Progenitor cell of endocrine pancreas (in vitro differentiated cells): ENCODE measurements at places on chromosomes 4 and X.

- DNase-seq: no peak
Observed at GRCh38 chr4:166816890-166817289, 417.4 kb downstream of the SPOCK3 start.

GRCh38 chr4:74444891-74445642 lies at the start of gene AREG:
Gene AREG, plus strand, starts transcription at chr4:74445136. Its CDS starts 210 bp downstream, at chr4:74445346.
- peak; percentile 37 for DNase-seq

DNA sequence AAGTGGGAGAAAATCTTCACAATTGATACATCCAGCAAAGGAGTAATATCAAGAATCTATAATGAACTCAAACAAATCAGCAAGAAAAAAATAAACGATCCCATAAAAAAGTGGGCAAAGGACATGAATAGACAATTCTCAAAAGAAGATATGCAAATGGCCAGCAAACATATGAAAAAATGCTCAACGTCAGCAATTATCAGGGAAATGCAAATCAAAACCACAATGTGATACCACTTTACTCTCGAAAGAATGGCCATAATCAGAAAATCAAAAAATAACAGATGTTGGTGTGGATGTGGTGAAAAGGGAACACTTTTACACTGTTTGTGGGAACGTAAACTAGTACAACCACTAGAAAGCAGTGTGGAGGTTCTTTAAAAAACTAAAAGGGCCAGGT lies 114.3 kb upstream of the CCSER1 start:
- no peak for DNase-seq

GRCh38 chrX:97366237-97366636 lies 482.5 kb downstream of the RPA4 start:
- DNase-seq: no peak

- no peak for DNase-seq
Observed at GRCh38 chrX:1394731-1395501, 3.0 kb upstream of the SLC25A6 start.

GRCh38 chr4:23720556-23720955 lies 169.3 kb downstream of the PPARGC1A start:
- no peak for DNase-seq
